ENCODE measurements at places on chromosomes 12 and 14.
A peak's percentile ranks its signal among the peaks of the same experiment; 100 is the strongest.

DNA sequence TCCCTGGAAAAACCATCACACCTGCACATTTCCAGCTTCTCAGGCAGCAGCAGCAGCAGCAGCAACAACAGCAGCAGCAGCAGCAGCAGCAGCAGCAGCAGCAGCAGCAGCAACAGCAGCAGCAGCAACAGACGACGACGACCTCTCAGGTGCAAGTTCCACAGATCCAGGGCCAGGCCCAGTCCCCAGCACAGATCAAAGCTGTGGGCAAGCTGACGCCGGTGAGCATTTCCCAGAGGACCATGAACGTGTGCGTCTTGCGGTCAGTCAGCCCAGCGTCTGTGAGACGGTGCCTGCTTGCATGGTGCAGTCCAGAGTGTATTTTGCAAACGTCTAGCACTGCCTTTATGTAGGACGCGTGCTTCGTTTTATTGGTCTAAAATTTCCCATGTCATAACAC lies 81.6 kb downstream of the DDX51 start:
- H3K36me3 ChIP-seq = peaks cover 16% of the 10 kb centered on the region
- DNase-seq = no peak
- H3K27ac ChIP-seq = peak overlapping the region; percentile 67
- H3K4me3 ChIP-seq = no peak overlapping the region
- H3K27me3 ChIP-seq = no peaks in the 10 kb centered on the region
- peaks cover 16% of the 10 kb centered on the region for H3K4me1 ChIP-seq

GRCh38 chr12:50732591-50732990 lies 31.3 kb upstream of the ATF1 start:
- peaks cover 36% of the 10 kb centered on the region for H3K36me3 ChIP-seq
- no peak overlapping the region for H3K4me3 ChIP-seq
- H3K4me1 ChIP-seq = no peaks in the 10 kb centered on the region
- DNase-seq = no peak
- H3K27me3 ChIP-seq = no peaks in the 10 kb centered on the region

DNA sequence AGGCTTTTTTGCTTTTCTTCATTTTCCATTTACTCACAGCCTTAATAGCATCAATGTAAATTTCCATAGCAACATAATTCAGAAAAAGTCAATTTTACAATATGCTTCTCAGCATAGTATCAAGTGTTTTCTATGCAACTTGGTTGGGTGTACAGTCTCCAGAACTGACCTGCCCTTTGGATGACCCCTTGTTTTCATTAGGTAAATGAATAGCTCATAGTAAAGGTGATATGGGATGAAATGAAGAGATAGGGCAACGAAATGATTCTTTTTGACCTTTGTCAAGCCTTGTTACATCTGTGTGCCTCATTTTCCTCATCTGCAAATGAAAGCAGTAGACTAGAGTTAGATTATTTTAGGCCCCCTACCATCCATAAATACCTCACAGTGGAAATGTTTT lies 1081.0 kb downstream of the TMTC2 start:
- no peaks in the 10 kb centered on the region for H3K27me3 ChIP-seq
- H3K4me1 ChIP-seq = peaks cover 13% of the 10 kb centered on the region
- H3K4me3 ChIP-seq = no peak overlapping the region
- DNase-seq = no peak
- peak overlapping the region; percentile 45 for H3K27ac ChIP-seq

DNA sequence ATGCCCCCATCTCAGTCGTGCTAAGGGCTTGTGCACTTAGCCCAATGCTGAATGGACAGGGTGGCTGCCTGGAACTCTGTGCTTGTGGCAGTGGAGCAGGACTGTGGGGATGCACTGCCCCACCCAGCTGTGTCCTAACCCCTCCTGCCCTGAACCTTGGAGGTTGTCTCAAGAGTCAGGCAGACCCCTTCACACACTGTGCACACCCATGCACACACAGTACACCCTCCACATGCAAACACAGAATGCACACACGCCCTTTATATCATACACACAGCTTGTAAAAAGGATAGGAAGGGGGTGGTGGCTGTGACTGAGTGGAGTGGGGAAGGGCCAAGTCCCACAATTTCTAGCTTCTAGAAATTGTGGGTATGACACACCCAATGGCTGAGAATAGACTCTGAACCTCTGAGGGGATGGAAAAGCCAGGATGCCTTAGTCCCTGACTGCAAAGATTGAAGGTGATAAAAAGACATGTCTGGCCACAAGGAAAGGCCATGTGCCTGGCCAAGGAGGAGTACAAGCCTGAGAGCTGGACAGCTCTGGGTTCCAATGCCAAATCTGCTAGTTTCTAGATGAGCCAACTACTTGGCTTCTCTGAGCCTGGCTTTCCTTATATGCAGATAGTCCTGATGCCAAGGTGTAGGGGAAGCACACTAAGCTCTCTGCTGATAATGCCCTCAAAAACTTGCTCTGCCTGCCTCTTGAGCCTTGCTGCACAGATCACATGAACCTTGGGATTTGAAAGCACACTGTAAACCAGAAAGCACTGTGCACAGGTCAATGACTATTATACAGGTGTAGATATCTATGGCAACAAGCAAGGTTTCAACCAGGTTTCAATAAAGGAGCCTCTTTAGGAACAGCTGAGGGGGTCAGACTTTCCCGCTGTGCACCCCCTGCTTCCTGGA lies 8.4 kb downstream of the KRT8 start:
- H3K36me3 ChIP-seq = peaks cover 22% of the 10 kb centered on the region
- no peak overlapping the region for H3K4me3 ChIP-seq
- H3K27ac ChIP-seq = peak overlapping the region; percentile 93
- H3K27me3 ChIP-seq = no peaks in the 10 kb centered on the region

Data from progenitor cell of endocrine pancreas (in vitro differentiated cells).